ENCODE measurements at places on chromosomes 12 and 14.

GRCh38 chr14:75340921-75341320 is 62.3 kb downstream of the FOS start:
- DNase-seq, result no peak
- H3K4me1 ChIP-seq, result peaks cover 4% of the 10 kb centered on the region
- H3K4me3 ChIP-seq, result no peak overlapping the region
- no peaks in the 10 kb centered on the region for H3K36me3 ChIP-seq
- peaks cover 41% of the 10 kb centered on the region for H3K27me3 ChIP-seq

DNA sequence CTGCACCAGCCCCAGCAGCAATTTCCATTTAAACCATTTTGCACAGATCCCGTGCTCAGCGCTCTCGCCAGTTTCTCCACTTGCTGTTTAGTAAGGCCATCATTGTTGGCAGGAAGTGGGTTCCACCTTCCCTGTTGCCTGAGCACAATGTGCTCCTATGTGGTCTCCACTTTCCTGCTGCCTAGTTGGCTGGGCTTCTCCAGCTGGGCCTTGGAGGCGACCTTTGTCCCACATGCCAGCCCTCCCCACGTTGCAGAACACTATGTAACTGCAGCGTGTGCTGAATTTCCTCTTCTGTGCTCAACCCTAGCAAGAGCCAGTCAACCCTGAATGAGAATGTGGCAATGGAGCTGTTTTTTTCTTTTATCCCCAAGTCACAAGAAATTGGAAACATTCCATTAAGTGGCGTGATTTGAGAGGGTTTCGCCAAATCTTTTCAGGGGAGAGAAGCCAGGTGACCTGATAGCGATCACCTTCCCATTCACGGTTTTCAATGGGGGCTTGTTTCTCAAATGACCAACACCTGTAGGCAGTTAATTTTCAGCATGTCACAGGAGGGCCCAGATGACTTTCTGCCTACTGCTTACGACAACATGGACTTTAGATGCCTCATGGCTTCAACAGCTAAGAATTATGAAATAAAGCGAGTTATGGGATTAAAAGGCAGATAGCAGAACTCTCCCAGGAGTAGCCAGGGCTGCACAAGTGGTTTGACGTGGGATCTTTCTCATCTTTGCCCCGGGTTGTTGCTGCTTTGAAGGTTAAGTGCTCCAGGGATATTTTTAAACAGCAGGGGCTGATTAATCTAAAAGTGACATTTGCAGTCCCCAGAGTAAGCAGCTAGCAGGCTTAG is at the start of gene ACACB:
TSS of gene ACACB (plus strand) at position 830 of the 853 bp plus-strand sequence. CDS start 22,819 bp downstream, outside the sequence.
- DNase-seq, result no peak
- no peak within 1 kb of the TSS for H3K4me3 ChIP-seq
- H3K36me3 ChIP-seq, result no peaks in the 10 kb centered on the region
- H3K27ac ChIP-seq, result no peak within 1 kb of the TSS
- H3K27me3 ChIP-seq, result no peaks in the 10 kb centered on the region

DNA sequence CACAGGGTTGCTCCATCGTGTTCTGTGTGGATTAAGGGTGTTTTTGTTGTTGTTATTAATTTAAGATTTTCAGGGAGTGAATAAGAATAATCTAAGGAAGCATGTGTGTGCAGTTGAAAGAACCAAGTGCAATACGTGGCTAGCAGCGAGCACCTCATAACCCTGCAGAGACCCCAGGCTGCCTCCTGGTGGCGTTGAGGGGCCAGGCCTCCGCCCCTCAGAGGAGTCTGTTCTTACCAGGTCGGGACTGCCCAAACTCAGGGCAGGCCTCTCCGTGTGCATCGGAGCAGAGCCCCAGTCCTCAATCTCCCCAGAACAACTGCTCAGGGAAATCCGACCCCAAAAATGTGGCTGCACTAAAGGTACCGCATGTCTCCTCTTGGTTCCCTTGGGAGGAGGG is 36.8 kb downstream of the IL31 start:
- no peaks in the 10 kb centered on the region for H3K27me3 ChIP-seq
- no peak overlapping the region for H3K4me3 ChIP-seq
- peaks cover 70% of the 10 kb centered on the region for H3K36me3 ChIP-seq
- no peak for DNase-seq
- no peaks in the 10 kb centered on the region for H3K4me1 ChIP-seq

- no peaks in the 10 kb centered on the region for H3K27me3 ChIP-seq
- H3K4me3 ChIP-seq, result peak overlapping the region; percentile 65
- H3K36me3 ChIP-seq, result peaks cover 6% of the 10 kb centered on the region
- H3K4me1 ChIP-seq, result peaks cover 7% of the 10 kb centered on the region
- peak overlapping the region; percentile 48 for H3K27ac ChIP-seq
Observed at GRCh38 chr14:88553886-88554456, 836 bp downstream of the PTPN21 start.

DNA sequence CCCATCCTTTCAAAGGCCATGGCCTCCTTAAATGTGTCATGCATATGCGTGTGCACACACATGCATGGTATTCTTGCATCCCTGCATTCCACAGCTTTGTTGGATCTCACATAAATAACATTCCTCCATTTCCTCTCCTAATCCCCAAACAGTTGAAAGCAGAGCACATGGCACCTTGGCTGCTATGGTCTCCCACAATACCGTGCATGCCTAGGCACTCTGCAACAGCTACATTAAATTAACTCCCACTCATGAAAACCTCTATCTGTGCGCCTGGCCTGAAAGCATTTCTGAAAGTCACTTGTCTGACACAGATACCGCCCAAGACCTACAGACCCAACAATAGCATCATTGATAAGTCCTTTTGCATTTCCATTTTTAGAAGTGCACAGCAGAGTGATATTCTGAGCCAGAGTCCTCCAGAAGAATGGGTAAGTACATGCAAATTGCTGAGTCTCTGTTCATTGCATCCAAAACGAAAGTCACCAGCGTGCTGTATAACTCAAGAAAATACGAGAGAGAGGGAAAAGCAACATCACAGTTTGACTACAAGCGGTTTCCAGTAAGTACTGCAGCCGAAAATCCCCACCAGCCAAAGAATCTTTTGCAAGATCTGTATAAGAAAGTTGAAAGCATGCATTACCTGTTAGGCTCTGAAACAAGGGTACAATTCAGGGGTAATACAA is 436 bp downstream of the ASB2 start:
- no peak overlapping the region for H3K4me3 ChIP-seq
- H3K27ac ChIP-seq, result no peak overlapping the region
- no peak for DNase-seq
